ENCODE measurements at places on chromosomes 6 and 20.

- DNase-seq = no peak
These were observed 8.0 kb upstream of the SLC17A3 start for GRCh38 chr6:25882051-25882496.

DNA sequence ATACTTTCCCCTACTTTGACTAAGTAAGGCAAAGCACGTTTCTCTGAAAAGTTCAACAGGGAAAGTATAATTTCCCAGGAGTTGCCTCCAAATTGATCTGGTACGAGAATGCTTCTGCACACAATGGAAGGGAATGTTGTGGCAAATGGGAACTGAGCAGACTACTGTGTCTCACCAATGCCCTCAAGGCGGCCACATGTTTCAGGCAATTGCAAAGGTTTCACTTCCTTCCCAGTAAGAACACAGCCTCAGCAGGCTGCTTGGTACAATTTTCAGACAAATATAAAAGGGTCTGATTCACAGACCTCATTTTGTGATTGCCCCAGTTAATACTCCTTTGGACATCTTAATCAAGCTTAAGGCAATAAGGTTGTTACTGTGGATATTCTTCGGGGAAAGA is 71.2 kb downstream of the KIAA0319 start:
- DNase-seq = peak; percentile 13

DNA sequence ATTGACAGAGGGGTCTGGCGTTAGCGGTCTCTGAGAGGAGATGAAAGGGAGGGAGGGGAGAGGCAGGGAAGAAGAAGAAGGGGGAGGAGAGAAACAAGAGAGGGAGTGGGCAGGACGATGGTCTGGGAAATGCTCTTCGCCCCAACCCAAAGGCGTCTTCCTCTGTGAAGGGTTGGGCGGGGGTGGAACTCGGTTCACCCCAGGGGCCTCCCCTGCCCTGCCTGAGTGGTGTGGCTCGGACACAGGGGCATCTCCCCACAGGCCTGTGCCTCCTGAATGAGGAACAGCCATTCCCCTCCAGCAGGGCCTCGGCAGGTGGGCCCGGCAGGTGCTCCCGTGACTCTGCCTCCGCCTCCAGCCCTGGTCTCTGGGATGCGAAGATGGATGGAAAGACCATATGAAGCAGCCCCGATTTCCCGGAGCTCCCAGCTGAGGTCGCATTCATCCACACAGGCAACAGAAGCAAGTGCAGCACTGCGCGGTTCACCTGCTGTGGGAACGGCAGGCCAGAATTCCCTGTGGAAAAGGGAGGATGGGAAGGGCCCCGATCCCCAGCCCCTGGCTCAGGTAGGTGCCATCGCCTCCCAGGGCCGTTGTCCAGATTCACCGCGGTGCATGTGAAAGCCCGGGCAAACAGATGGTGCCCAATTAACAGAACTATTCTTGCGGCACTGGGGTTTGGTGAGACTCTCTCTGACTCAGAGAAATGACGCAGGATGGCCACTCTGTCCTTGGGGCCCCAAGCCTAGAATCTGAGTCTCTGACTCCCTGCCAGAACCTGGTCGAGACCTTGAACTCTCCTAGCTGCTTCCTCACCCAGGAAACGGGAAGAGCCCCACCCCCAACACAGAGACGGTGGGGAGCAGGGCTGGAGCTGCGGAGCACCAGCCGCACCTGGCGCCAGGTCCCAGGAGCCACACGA is 29.4 kb upstream of the RPS6KA2 start:
- no peak for DNase-seq

DNA sequence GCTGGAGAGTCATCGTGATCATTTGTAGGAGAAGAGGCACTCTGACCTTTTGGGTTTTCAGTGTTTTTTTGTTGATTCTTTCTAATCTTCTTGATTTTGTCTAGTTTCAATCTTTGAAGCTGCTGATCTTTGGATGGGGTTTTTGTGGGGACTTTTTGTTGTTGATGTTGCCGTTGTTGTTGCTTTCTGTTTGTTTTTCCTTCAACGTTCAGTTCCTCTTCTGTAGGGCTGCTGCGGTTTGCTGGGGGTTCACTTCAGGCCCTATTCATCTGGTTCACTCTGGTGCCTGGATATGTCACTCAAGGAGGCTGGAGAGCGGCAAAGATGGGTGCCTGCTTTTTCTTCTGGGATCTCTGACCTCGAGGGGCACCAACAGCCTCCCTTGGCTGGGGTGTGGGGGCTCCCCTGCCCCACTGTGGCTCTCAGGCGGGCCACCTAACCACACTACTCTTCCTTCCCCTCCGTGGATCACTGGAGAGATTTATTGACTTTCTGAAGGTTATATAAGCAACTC is 21.5 kb upstream of the TMEM244 start:
- DNase-seq = no peak

DNA sequence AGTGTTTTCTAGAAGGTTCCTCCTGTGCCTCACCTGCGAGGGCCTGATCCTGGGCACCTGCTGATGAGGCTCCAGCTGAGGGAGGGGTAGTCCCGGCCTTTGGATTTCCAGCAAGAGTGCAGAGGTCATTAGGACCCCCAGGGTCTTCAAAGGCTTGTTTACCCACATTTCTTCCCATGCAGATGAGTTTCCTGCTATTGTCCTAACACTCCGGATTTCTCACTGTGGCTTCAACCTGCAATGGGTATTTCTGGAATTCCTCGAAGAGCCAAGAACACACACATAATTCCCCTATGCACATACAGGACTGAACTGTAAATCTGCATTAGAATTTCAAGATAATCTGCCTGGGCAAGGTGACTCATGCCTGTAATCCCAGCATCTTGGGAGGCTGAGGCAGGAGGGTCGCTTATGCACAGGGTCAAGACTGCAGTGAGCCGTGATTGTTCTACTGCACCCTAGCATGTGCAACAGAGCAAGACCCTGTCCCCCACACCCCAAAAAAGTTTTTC is 53.9 kb downstream of the ADNP start:
- DNase-seq = no peak

GRCh38 chr20:9491324-9491723 is 23.1 kb upstream of the LAMP5 start:
- no peak for DNase-seq

DNA sequence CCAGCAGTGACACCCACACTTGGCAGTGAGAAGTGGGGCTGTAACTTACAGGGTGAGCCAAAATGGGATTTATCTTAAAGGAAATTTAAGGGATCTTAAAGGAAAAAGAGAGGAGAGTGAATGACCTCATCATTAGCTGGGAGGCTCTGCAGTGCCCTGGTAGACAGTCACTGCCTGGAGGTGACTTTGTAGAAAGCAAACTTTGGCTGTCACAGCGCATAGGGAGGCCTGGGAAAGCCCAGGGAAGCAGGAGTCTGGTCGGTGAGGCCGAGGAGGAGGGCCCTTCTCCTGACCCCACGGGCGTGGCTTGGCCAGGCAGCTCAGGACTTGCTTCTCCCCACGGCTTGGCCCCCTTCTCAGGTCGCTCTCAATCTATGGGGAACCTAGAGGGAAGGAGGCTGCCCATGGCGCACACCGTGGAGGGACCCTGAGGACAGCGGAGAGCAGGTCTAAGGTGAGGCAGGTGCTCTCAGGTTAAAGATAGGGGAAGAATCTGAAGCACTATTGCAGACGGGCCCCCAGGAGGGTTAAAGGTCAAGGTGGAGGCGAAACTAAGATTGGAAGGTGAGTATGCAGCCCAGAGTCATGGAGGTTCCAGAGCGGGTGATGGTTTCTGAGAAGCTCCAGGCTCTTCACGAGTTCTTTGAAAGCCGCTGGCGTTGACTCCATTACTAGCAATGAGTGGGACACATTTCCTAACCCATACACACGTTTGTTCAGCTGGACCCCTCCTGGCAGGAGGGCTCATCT is 15.6 kb upstream of the RIPK1 start:
- no peak for DNase-seq

DNA sequence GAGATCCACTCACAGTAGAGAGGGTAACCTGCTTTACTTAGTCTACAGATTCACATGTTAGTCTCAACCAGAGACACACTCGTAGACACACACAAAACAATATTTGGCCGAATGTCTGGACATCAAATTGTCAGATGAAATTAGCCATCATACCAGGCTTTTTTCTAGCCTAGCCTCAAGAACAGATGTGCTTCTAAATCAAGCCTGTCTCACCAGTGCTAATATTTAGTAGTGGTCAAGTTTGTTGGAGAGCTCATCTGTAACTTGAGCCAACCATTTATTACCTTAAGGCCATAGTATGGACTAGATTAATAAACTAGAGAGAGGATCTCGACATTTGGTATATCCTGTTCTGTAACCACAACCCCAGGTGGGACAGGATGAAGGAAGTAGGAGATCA is 1118.8 kb upstream of the MAP3K7 start:
- DNase-seq = peak; percentile 27

DNA sequence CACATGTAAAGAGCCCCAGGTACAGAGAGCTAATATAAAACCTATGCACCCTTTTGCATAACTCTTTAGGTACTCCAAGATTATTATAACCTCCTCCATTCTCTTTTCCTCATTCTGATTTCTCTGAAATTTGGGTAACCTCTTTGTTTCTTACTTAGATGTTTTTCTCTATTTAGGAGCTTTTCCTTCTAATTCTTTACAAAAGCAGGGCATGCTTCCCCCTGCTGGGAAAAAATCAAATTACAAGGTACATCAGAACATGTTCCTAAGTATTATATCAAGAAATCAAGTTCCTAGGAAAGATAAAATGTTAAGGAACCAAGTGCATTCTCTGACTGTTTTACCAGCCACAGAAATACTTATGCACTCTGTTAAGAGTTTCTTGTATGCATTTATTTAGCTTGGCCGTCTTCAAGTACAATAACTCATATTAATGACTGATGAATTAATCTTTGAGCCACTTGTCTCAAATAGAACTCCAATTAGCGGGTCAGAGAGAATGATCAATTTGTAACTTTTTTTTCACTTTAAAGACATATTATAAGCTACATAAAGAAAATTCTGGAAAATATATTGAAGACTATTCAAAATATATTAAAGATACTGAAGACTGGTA is 2.1 kb downstream of the KHDRBS2 start:
- DNase-seq = peak; percentile 57

DNA sequence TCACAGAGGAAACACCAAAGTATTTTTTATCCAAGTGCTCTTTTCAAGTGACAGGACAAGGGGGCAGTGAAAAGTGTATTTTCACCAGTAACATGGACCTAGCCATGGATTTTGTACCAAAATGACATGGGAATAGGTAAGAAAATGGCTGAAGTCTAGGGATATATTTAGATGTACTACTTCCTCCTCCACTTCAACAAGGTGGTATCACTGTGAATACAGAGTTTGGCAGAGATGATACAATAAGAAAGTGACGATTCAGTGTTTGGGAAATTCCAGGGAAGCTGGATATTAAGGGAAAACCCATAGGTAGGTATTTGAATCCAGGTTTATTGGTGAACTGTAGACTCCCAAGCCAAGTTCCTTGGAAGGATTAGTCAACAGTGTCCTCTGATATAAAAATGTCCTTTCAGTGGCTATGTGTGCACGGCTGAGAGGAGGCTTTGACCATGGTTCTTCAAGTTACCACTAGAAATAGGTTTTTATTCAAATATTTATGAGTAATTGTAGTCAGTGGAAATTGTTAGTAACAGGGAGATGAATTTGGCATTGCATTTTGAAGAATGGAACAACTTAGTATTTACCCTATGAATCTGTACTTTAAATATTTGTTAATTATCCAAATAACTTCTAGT is 356.0 kb upstream of the CITED2 start:
- DNase-seq = no peak

DNA sequence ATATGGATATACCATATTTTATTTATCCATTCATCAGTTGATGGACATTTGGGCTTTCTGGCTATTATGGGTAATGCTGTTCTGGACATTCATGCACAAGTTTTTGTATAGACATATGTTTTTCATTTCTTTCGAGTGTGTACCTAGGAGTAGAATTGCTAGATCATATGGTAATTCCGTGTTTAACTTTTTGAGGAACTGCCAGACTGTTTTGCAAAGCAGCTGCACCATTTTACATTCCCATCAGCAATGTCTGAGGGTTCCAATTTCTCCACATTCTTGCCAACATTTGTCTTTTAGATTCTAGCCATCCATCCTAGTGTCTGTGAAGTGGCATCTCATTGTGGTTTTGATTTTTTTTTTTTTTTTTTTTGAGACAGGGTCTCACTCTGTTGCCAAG is 20.8 kb downstream of the SRC start:
- DNase-seq = no peak

- no peak for DNase-seq
These were observed 253.3 kb upstream of the ECI2 start for GRCh38 chr6:4388675-4389074.

DNA sequence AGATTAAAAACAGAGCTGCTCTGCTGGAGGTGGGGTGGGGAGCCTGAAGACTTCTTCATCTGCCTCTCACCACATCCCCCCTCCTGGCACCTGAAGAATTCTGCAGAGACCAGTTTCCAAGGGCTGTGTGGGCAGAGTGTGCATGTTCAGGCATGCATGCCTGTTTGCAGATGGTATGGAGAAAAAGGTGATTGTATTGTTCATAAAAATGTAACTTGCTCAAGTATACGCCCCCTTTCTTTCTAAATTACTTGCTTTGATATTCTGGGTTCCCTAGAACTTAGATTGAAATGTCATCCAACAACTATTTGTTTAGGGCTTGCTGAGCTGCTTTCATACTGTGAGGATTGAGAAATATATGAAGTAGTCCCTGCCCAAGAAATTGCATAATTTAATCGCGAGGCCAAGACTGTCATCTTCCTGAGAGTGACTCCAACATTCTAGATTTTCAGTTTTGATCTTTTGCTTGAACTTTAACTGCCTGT is 83.6 kb downstream of the LCA5 start:
- no peak for DNase-seq

DNA sequence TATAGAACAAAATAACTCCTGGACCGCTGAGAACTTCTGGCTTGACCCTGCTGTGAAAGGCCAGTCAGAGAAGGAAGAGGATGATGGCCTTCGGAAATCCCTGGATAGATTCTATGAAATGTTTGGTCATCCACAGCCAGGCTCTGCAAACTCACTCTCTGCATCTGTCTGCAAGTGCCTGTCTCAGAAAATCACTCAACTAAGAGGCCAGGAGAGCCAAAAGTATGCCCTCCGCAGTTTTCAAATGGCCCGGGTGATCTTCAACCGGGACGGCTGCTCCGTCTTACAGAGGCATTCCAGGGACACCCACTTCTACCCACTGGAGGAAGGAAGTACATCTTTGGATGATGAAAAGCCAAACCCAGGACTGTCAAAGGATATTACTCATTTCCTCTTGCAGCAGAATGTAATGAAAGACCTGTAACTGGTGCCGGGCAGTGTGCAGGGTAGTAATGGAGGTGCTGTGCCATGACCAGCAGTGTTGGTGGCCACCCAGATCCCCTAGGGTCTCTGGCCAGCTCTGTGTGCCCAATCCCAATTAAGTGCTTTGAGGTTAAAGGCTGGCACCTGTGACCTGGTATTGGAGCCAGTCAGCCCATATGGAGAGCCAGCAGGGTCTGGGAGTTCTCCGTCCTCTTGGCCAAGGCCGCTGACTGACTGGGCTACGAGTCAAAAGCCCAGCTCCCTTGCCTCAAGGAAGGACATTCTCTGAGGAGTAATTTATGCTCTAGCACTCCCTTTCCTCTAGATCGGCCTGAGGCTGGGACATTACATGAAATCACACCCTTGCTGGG is 87.1 kb downstream of the TRMT6 start:
- DNase-seq = peak; percentile 72

DNA sequence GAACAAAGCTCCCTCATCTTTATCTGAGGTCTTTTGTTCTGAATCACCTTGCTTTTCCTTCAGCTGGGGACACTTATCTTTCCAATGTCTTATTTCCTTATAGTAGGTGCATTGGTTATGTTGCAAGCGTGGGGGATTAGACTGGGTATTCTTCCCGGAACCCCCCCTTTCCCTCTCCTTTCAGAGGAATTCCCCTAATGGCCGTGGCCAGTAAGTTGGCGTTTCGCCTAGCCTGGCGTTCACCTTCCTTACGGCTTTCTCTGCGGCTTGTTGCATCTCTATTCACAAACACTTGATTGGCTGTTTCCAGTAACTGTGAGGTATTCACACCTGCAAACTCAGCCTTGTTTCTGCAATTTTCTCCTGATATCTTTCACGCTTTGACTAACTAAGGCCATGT is 32.8 kb upstream of the FABP7 start:
- DNase-seq = no peak
